Glutamatergic neuron (in vitro differentiated cells): ENCODE measurements at places on chromosomes 11 and 22. TPM values are rescaled to one million over a fixed set of nuclear protein-coding genes. Genes with fewer than 3 reads are reported as not detected.

ACRV1 gene
- total RNA-seq = not detected

PNPLA3 gene
- 14.7 TPM for total RNA-seq

LMO2 gene
- total RNA-seq = 2.7 TPM

GLB1L2 gene
- 1.0 TPM for total RNA-seq

ADAMTS15 gene
- total RNA-seq = 0.20 TPM

OR10S1 gene
- total RNA-seq = not detected

DNA sequence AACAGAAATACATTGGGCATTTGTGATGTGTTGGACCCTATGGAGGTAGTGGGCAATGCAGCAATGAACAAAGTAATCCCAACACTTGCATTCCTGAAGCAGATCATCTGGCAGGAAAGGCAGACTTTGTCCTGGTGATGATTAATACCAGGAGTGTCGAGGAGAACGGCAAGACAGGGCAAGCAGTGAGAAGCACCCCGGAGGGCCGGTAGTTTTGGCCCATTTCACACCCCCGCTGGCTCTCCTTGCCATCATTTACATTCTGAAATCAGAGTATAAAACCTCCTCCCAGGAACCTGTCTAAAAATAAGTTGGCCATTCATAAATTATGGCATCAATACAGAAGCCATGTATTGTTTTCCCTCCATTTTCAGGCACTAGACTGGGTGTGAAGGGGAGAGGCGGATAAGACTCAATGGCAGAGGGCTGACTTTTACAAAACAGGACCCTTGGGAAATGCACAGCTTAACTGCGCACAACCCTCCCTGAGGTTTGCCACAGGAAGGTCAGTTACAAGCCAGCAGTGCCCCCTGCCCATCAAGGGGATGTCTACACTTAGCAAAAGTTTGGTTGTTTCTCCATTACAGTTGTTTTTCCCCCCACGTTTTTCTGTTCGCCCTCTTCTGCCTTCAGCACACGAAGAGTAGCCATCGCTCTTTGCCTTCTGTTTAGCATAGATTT, 55.6 kb downstream of the OPCML start:
- H3K36me3 ChIP-seq = peaks cover 5% of the 10 kb centered on the region
- H3K4me1 ChIP-seq = peaks cover 23% of the 10 kb centered on the region
- DNase-seq = no peak
- no peaks in the 10 kb centered on the region for H3K27me3 ChIP-seq

GRCh38 chr22:31952472-31952871, 8.1 kb downstream of the YWHAH start:
- no peak for DNase-seq
- H3K36me3 ChIP-seq = no peaks in the 10 kb centered on the region
- H3K4me3 ChIP-seq = peak overlapping the region; percentile 9
- H3K27me3 ChIP-seq = peaks cover 4% of the 10 kb centered on the region

DNA sequence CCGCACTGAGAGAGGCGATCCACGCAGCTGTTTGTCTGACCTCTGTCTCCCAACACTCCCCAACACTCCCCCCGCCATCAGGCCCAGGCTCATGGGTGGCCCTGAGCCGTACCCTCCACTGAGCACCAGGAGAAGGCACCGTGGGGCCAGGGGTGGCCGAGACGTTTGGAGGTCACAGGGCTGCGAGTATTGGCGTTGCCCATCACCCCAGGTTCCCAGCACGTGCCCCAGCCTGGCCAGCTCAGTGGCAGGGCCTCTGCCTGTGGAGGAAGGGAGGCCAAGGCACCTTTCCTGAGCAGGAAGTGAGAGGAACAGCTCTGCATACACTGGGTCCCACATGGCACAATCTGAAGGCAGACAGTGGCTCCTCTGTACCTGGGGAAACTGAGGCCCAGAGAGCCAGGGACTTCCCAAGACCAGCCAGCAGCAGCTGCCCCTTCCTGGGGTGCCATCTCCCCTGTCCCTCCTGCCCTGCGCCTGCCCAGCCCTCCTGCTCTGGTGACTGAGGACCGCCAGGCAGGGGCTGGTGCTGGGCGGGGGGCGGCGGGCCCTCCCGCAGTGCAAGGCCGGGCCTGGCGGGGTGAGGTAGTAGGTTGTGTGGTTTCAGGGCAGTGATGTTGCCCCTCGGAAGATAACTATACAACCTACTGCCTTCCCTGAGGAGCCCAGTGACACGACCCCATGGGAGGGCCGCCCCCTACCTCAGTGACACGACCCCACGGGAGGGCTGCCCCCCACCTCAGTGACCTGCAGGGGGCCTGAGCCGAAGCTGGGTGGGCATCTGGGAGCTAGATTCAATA, 37.0 kb upstream of the PPARA start:
- no peaks in the 10 kb centered on the region for H3K36me3 ChIP-seq
- H3K27ac ChIP-seq = no peak overlapping the region
- no peak overlapping the region for H3K4me3 ChIP-seq
- peaks cover 3% of the 10 kb centered on the region for H3K27me3 ChIP-seq

GRCh38 chr11:57936050-57936418, 87.6 kb upstream of the OR9Q1 start:
- no peak for DNase-seq
- no peaks in the 10 kb centered on the region for H3K4me1 ChIP-seq
- H3K36me3 ChIP-seq = no peaks in the 10 kb centered on the region
- H3K4me3 ChIP-seq = no peak overlapping the region
- no peaks in the 10 kb centered on the region for H3K27me3 ChIP-seq
- H3K27ac ChIP-seq = no peak overlapping the region

DNA sequence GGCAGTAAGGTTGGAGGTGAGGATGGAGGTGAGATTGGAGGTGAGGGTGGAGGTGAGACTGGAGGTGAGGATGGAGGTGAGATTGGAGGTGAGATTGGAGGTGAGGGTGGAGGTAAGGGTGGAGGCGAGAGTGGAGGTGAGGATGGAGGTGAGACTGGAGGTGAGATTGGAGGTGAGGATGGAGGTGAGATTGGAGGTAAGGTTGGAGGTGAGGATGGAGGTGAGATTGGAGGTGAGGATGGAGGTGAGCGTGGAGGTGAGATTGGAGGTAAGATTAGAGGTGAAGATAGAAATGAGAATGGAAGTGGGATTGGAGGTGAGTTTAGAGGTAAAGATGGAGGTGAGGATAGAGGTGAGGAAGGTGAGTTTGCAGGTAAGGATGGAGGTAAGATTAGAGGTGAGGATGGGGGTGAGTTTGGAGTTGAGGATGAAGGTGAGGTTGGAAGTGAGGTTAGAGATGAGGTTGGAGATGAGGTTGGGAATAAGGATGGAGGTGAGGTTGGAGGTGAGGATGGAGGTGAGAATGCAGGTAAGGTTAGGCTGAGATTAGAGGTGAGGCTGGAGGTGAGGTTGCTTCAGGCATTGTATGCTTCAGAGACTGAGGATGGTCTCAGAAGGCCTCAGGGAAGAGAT, 12.2 kb downstream of the NCF4 start:
- H3K27me3 ChIP-seq = peaks cover 10% of the 10 kb centered on the region
- H3K4me3 ChIP-seq = no peak overlapping the region
- H3K36me3 ChIP-seq = no peaks in the 10 kb centered on the region
- peak overlapping the region; percentile 53 for H3K27ac ChIP-seq
- no peak for DNase-seq
- H3K4me1 ChIP-seq = peaks cover 2% of the 10 kb centered on the region

DNA sequence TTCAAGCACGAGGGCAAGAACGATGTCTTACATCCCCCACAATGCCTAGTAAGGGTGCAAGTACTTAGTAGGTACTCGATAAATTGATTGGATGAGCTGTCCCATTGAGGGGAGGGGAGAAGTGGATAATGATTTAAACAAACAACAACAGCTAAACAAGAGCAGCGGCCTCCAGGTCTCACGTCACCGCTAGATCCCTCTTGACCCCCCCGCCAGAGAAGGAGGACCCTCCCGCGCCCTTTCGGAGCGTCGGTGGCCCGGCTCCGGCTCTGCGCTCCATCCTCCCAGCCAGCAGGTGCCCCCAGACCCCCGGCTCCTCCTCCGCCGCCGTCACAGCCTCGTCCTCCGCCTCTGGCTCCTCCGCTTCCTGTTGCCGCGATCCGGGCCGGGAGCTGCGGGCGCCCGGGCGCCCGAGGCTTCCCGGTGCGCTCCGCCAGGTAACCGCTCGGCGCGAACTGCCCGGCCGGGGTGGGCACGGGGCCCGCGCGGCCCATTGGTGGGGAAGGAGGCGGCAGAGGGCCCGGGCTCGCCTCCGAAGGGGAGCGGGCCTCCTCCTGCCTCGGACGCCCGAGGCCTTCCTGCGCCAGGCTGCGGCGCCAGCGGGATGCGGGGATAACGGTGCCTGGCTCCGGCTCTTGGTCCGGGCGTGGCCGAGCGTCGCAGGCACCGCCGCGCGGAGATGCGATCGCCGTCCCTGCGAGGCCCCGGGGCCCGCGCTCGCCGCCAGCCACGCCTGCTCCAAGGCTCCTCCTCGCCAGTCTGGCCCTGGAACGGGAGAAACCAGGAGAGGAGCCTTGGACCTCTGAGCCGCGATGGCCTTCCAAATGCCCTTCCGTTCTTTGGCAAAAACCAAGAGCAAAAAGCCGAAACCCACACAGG, at the start of gene TLCD5:
Gene TLCD5 (plus strand): TSS at position 368 of the 879 bp plus-strand sequence. CDS start 2,143 bp downstream, outside the sequence.
- H3K27ac ChIP-seq = peak within 1 kb of the TSS; percentile 87
- H3K4me1 ChIP-seq = peaks cover 5% of the 10 kb centered on the region
- peak within 1 kb of the TSS; percentile 95 for H3K4me3 ChIP-seq
- H3K27me3 ChIP-seq = peaks cover 11% of the 10 kb centered on the region

DNA sequence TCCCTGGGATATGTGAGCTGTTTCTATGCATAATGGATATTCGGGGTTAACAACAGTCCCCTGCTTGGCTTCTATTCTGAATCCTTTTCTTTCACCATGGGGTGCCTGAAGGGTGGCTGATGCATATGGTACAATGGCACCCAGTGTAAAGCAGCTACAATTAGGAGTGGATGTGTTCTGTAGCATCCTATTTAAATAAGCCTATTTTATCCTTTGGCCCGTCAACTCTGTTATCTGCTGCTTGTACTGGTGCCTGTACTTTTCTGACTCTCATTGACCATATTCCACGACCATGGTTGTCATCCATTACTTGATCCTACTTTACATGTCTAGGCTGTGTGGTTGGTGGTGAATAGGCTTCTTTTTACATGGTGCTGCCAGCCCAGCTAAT, 1.3 kb downstream of the TUG1 start:
- H3K4me3 ChIP-seq = peak overlapping the region; percentile 90
- peaks cover 36% of the 10 kb centered on the region for H3K36me3 ChIP-seq
- DNase-seq = no peak
- H3K27ac ChIP-seq = peak overlapping the region; percentile 76

- H3K36me3 ChIP-seq = no peaks in the 10 kb centered on the region
- no peak overlapping the region for H3K4me3 ChIP-seq
- H3K27me3 ChIP-seq = no peaks in the 10 kb centered on the region
- H3K27ac ChIP-seq = no peak overlapping the region
- no peak for DNase-seq
- peaks cover 12% of the 10 kb centered on the region for H3K4me1 ChIP-seq
Observed at GRCh38 chr11:96055706-96056387, 131.9 kb upstream of the MTMR2 start.

DNA sequence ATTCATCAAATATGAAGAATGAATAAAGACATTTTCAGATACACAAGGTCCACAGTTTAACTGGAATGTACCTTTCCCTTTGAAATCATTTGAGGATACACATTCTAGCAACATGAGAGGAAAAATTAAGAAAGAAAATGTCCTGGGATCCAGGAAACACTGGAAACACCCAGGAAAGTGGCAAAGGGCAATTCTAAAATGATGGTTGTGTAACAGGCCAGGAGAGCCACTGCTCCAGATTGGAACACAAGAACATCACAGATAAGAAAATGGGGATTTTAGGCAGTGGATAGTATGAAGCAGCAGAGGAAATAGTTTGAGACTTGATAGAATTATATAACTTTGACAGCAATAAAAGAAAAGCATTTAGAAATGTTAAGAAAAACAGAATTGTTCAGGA, 56.1 kb upstream of the GRIK4 start:
- no peak overlapping the region for H3K4me3 ChIP-seq
- no peak for DNase-seq
- peaks cover 2% of the 10 kb centered on the region for H3K27me3 ChIP-seq
- H3K36me3 ChIP-seq = no peaks in the 10 kb centered on the region
